ENCODE measurements at places on chromosomes 5 and 9.

GRCh38 chr9:101409079-101409477 is 10.4 kb downstream of the ZNF189 start:
- no peak for DNase-seq

GRCh38 chr5:95445995-95446394 is 54.8 kb downstream of the FAM81B start:
- DNase-seq: peak; percentile 90

DNA sequence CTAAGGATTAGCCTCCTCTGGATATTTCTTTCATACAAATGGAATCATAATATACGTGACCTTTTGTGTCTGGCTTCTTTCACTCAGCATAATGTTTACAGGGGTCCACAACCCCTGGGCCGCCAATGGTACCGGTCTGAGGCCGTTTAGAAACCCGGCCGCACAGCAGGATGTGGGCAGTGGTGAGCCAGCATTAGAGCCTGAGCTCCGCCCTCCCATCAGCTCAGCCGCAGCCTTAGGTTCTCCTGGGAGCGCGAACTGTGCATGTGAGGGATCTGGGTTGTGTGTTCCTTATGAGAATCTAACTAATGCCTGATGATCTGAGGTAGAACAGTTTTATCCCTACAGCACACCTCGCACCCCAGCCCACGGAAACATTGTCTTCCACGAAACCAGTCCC is 229.7 kb downstream of the ICE1 start:
- no peak for DNase-seq

DNA sequence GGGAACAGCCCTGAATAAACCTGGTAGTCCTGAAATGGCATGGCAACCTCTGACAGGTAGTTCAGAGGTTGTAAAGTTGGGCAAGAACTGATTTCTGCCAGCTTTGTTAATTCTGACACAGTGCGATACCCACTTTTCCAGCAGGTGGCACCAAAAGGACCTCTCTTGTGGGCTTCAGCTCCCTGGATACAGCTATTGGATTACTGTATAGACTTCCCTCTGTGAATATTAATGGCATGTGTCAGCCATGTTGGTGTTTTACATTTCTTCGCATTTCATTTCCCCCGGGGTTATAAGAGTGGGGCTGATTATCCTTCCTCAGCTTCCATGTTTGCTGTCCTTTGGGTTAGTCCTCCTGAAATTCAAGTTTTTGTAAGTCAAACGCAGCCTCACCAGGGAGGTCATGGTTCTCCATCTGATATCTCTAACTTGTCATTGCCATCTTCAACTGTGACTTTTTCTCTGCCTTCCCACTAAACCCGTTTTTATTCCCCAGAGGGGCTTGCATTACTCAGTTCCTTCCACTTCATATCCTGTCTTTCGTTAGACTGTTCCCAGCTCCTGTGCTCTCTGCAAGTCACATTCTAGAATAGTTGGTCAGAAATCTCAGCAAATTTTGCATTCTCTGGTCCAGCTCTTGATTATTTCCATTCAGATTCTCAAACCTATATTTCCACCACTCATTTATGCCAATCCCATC is 135.6 kb downstream of the LIFR start:
- DNase-seq: peak; percentile 65

- DNase-seq: no peak
Measured at GRCh38 chr5:149420545-149421371, 41.7 kb upstream of the IL17B start.

GRCh38 chr5:156103155-156103885 is 223.6 kb upstream of the SGCD start:
- DNase-seq: no peak

- no peak for DNase-seq
Measured at GRCh38 chr5:112743631-112744030, 5.9 kb downstream of the APC start.

DNA sequence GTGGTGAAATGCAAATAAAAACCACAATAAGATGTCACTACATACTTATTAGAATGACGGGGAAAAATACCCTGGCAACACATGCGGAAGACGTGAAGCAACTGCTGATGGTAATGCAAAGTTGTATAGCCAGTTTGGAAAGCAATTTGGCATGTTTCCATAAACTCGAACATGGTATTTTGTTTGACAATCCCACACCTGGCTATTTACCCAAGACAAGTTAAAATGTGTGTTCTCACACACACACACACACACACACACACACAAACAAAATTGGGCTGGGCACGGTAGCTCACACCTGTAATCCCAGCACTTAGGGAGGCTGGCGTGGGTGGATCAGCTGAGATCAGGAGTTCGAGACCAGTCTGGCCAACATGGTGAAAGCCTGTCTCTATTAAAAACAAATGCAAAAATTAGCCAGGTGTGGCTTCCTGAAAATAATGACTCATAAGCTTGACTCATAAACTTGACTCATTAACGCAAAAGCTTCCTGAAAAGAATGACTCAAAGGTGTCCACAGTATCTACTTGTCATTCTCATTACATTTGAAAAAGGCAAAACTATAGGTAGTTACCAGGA is 456.5 kb downstream of the CDH18 start:
- no peak for DNase-seq

Data from hematopoietic multipotent progenitor cell treated with erythropoietin and hydrocortisone succinate and interleukin-3 and kit ligand, for 6 days (in vitro differentiated cells).